ENCODE measurements at places on chromosomes 13 and 19. TPM values are rescaled to one million over a fixed set of nuclear protein-coding genes. Genes with fewer than 3 reads are reported as not detected.

- peaks cover 7% of the 10 kb centered on the region for H3K27me3 ChIP-seq
- peaks cover 26% of the 10 kb centered on the region for H3K4me1 ChIP-seq
- peak overlapping the region; percentile 46 for H3K27ac ChIP-seq
- no peaks in the 10 kb centered on the region for H3K36me3 ChIP-seq
- peak; percentile 76 for DNase-seq
- no peak overlapping the region for H3K4me3 ChIP-seq
Observed at GRCh38 chr19:39236527-39236926, 8.3 kb downstream of the IFNL3 start.

GRCh38 chr19:11656535-11656934 lies 59.3 kb downstream of the ZNF627 start:
- H3K4me3 ChIP-seq, result no peak overlapping the region
- H3K36me3 ChIP-seq, result peaks cover 22% of the 10 kb centered on the region
- H3K27ac ChIP-seq, result no peak overlapping the region

DNA sequence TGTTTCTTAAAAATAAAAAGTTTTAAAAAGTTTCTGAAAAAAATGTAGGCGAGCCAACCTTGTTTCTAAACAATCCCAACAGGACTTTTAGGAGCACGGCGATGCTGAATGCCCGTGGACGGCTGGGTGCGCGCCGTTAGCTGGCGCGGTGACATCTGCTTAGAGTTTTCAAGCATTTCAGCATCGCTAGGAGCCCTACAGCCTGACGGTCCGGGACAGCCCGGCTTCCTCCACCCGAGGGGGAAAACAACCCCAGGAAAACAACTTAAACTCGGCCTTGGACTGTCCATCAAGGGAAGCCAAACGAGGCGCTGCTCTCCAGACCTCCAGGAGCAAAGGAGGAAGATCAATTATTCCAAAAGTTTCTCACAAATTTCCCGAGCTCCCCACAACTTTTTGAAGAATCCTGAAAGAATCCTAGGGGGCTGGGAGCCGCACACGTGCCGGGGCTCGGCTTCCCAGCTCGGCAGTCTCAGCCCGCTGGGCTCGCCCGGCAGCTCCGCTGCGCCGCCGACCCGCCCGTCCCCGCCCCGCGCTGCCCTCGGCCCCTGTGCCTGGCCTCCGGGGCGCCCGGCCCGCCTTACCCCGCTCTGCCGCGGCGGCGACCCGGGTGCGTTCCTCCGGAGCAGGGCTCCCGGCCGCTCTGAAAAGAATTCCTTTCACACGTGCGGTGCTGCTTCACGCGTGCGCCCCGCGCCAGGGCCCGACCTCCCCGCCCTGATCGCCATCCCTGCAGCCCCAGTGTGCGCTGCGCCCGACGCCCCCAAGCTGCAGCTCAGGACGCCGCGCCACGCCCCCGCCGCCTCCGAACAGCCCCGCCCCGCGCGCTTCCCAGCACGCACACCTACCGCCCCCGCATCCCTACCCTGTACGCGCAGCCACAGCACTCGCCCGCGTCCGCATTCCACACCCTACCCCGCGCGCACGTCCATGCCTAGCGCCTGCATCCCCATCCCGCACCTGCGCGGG lies at the start of gene GJA3:
Gene GJA3, minus strand, starts transcription at position 747 of the 969 bp plus-strand sequence. CDS start 17,764 bp downstream, outside the sequence.
- H3K27ac ChIP-seq, result peak within 1 kb of the TSS; percentile 5
- no peaks in the 10 kb centered on the region for H3K36me3 ChIP-seq
- H3K27me3 ChIP-seq, result peaks cover 41% of the 10 kb centered on the region
- peak within 1 kb of the TSS; percentile 76 for H3K4me3 ChIP-seq

DNA sequence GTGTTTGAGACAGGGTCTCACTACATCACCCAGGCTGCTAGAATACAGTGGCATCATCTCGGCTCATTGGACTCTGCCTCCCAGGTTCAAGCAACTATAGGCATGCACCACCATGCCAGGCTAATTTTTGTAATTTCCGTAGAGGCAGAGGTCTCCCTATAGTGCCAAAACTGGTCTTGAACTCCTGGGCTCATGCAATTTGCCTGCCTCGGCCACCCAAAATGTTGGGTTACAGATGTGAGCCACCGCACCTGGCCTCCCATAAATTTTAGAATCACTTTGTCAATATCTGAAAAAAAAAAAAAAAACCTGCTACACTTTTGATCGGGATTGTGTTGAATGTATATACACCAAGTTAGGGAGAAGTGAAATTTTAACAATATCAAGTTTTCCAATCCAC lies 11.9 kb upstream of the PLEKHF1 start:
- H3K4me3 ChIP-seq, result no peak overlapping the region
- peaks cover 10% of the 10 kb centered on the region for H3K4me1 ChIP-seq
- no peak overlapping the region for H3K27ac ChIP-seq
- peaks cover 1% of the 10 kb centered on the region for H3K36me3 ChIP-seq
- DNase-seq, result no peak

- H3K36me3 ChIP-seq, result peaks cover 26% of the 10 kb centered on the region
- peak within 1 kb of the TSS; percentile 91 for H3K4me3 ChIP-seq
- no peaks in the 10 kb centered on the region for H3K27me3 ChIP-seq
- DNase-seq, result peak; percentile 94
- peaks cover 47% of the 10 kb centered on the region for H3K4me1 ChIP-seq
Observed at GRCh38 chr19:48169939-48170803, at the start of the genes LIG1 and ZSWIM9. Gene LIG1 (minus strand): TSS chr19:48170344. CDS start chr19:48165566, 4,778 bp downstream. Gene ZSWIM9 (plus strand): TSS chr19:48170680. CDS start chr19:48171803, 1,123 bp downstream.

DNA sequence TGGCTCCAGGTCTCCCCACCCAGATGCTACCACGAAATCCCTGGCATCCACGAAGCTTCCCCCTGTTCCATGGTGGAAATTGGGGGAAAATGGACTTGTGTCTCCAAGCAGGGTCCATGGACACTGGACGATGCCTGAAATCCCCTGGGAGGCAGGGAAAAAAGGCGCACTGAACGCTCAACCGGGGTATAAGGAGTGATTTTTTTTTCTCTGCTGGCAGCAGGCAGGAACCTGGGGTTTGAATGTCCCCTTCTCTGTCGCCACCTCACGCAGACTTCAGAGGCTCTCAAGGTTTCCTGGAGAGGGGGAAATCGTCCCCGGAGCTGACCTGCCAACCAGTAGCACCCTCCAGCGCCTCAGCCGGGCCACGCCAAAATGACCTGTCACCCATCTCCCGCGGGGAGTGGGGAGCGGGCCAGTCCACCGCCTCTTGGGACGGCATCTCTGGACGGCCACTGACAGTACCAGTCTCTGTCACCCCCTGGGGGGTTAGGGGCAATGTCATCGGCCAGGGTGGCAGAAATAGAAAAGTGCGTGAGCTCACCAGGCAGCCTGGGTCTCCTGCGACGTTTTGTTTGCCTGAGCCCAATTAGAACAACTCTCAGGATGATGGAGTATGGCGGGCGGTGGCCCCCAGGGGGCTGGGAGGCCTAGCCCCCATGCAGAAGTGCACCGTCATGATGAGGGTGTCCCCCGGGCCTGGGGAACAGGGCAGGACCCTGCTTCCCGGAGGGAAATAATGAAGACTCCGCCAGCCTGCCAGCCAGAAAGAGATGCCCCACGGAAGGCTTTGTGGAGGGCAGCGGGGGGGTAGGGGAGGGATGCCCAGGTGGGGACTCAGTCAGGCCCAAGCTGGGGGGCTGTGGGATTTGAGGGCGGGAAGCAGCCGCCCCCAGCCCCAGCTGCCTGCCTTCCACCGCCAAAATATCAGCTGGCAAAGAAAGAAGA lies 2.6 kb downstream of the PTPRS start:
- no peak for DNase-seq
- H3K27me3 ChIP-seq, result peaks cover 61% of the 10 kb centered on the region
- no peak overlapping the region for H3K27ac ChIP-seq
- H3K4me1 ChIP-seq, result peaks cover 10% of the 10 kb centered on the region
- peaks cover 1% of the 10 kb centered on the region for H3K36me3 ChIP-seq
- no peak overlapping the region for H3K4me3 ChIP-seq

KANK3 gene
- total RNA-seq, result 3.7 TPM

ZNF799 gene
- total RNA-seq, result 4.8 TPM

PROZ gene
- total RNA-seq, result not detected

GRCh38 chr13:113756441-113757097 lies 2.5 kb upstream of the TMEM255B start:
- H3K27me3 ChIP-seq, result peaks cover 34% of the 10 kb centered on the region
- no peaks in the 10 kb centered on the region for H3K36me3 ChIP-seq
- H3K4me1 ChIP-seq, result peaks cover 19% of the 10 kb centered on the region
- no peak overlapping the region for H3K4me3 ChIP-seq
- DNase-seq, result no peak

DNA sequence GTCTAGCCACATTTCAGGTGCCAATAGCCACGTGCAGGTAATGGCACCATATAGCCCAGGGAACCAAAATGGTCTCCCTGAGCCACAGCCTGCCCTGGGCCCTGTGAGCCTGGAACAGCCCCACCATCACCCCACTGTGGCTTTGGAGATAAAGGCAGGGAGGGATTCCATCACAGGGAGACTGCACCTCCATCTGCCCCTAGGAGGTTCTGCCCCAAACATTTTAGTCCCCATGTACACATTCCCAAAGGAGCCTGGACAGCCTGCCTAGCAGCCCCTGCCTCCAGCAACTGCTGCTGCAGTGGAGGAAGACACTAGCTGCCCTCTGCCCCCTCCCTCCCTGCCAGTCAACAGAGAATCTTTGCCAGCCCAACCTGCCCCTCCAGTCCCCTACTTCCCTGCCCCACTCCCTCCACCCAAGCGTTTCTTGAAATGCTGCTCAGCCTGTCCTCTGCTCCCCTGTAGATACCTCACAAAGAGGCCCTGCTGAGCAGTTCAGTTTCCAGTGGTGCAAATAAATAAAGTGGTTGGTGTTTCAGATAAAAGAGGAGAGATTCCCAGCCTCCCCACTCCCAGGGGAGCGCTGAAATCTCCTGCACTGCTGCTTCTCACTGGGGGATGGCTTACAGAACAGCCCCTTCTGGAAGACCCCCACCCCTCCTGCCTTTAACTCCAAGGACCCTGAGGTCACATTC lies 921.8 kb downstream of the UQCRFS1 start:
- no peaks in the 10 kb centered on the region for H3K27me3 ChIP-seq
- H3K36me3 ChIP-seq, result no peaks in the 10 kb centered on the region
- DNase-seq, result no peak
- no peak overlapping the region for H3K27ac ChIP-seq
- H3K4me3 ChIP-seq, result no peak overlapping the region

LILRA2 gene
- total RNA-seq, result not detected

DNA sequence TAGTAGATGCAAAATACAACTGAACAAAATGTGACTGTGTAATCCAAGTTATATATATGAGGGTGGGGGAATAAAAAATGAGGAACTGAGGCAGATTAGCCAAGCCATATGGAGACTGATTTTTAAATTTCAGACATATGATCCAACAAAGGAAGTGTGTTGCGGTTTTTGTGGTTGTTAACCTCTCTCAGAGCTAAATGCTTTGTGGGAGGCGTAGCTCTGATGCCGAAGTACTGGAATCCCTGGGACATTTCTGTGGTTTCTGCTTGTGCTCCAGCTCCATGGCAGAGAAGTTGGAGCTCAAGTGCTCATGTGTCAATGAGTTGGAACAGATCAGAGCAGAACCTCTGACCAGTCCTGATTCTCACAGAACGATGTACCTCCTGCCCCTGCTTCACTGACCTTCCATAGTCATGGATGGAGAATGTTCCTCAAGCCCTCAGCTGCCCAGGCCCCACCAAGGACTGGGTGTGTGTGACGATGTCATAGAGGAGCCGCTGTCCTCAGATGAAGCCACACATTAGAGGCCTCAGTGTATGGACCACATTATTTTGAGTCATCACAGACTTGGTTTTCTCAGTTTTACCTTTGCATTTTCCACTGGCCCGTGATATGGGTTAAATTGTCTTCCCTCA lies 107.6 kb downstream of the SOX1 start:
- peak; percentile 16 for DNase-seq
- H3K27me3 ChIP-seq, result no peaks in the 10 kb centered on the region
- H3K4me1 ChIP-seq, result no peaks in the 10 kb centered on the region
- no peak overlapping the region for H3K27ac ChIP-seq
- H3K36me3 ChIP-seq, result no peaks in the 10 kb centered on the region
- no peak overlapping the region for H3K4me3 ChIP-seq

TUBA3C gene
- not detected for total RNA-seq

- peaks cover 11% of the 10 kb centered on the region for H3K27me3 ChIP-seq
- no peak overlapping the region for H3K4me3 ChIP-seq
Observed at GRCh38 chr13:79090552-79091124, 315.4 kb downstream of the RBM26 start.

SIGLEC8 gene
- not detected for total RNA-seq

SYNE4 gene
- 1.4 TPM for total RNA-seq

Measured in activated CD8-positive, alpha-beta memory T cell treated with anti-CD3 and anti-CD28 coated beads, Interleukin-2, amount 10 ng/mL, durations not matched to agents 7 days and 5 days (primary cell).